HuH-7 (cell line): ENCODE measurements at places on chromosomes 16 and 17.

- no peak for DNase-seq
Observed at GRCh38 chr17:21213638-21214014, 335 bp downstream of the TMEM11 start.

GRCh38 chr16:68232335-68232734, 3.6 kb downstream of the ESRP2 start:
- no peak for DNase-seq

DNA sequence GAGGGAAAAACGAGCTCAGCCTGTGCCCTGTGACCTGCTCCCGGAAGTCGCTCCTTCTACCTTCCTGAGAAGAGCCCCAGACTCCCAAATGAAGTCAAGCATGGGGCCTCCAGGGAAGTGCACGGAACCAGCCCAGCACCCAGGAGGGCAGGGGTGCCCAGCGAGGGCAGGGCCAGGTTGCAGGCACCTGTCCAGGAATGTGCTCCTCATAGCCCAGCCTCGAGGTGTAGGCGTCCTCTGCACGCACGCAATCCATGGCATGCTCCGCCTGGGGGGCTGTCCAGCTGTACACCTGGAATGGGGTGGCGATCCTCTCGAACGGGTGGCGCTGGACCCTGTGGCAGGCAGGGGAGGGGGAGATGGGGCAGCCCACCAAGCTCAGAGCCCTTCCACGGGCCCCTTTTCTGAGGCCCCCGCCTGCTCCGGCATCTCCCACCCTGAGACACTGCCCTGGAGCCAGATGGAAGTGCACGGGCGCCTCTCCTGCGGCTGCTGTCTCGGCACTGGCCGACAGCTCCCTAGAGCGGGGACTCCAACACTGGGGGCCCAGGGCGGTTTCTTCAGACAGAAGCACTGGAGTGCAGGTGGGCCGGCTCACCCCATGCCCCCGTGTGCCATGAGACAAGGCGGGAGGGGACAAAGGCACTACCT, 10.9 kb downstream of the CLUH start:
- no peak for DNase-seq

DNA sequence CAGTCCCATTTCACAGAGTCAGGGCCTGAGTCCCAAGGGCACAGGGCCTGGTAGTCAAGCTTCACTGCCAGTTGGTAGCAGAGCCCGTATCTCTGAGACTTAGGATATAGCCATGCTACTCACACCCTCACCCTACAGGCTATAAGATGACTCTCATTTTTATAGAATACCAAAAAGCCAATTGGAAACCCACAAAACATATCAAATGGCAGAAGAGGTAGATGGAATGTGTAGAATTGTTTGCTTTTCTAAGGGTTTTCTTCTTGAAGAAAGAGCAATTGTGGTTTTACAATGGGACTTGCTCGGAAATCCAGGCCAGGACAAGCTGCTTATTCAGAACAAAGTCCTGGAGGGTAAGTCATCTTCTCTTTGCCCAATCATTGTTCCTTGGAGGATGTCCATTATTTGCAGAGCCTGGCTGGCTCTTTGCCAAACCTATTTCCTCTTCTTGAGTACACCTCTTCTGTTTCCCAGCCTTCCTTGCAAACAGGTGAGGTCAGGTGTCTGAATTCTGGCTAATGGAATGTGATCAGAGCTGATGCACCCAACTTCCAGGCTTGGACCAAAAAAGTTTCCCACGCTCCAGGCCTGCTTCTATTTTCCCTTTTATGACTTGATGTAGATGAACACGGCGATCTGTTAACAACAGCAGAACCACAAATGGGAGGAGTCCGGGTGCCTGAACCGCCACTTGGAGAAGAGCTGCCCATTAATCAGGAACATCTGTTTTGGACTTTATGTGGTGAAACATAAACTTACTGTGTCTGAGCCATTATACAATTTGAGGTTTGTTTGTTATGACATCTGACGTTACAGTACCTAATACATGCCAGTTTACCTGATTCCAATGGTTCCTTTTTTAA, 16.9 kb upstream of the CCL22 start:
- DNase-seq = no peak

GRCh38 chr16:25030420-25031131, 15.4 kb upstream of the ARHGAP17 start:
- no peak for DNase-seq

DNA sequence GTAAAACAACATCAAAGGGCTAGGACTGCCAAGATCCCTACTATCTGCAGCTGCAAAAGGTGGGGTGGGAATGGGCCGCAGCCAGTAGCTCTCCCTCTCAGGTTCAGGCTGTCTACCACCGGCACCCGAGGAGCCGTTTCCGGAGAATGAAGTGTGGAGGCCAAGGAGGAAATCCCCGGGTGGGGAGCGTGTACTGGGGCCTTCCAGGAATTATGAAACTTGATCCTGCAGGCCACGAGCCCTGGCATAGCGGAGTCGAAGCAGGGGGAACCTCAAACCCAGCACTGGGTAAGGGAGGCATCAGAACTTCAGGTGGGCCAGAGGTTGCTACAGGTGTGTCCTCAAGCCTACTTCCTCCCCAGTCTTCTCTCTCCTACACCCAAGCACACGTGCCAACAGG, 5.1 kb downstream of the INPP5K start:
- DNase-seq = no peak

GRCh38 chr17:35084987-35085386, 21.5 kb upstream of the RFFL start:
- DNase-seq = no peak

- DNase-seq = no peak
Observed at GRCh38 chr17:83189044-83190003, 109.9 kb downstream of the METRNL start.

GRCh38 chr17:79048826-79049755, 25.1 kb downstream of the C1QTNF1 start:
- DNase-seq = no peak

DNA sequence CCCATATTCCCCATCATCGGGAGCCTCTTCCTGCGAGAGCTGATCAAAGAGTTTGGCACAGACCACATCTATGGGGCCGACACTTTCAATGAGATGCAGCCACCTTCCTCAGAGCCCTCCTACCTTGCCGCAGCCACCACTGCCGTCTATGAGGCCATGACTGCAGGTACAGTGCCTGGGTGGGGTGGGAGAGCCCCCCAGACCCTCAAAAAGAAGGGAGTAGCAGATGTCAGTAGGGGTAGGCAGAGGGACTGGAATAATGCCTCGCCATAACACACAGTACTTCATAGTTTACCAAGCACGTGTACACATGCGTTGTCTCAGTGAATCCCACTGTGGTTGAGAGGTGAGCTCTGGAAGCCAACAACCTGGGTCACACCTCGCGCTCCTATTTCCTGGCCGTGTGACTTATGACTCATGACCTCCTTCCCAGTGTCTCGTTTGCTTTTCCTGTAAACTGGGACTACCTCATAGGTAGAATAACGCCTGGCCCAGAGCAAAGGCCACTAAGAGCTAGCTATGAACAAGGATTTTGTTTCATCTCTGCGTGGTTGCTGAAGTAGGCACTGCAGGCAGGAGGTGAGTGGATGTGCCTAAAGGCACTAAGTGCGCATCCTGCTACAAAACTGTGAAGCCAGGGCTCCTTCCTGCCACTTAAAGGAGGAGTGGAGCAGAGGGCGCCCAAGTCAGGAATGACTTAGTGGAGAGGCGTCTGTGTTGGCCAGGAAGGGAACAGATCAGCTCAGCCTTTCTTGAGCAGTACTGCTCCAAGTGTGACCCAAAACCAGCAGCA, 5.2 kb downstream of the NAGLU start:
- DNase-seq = peak; percentile 50

- DNase-seq = no peak
Observed at GRCh38 chr16:57791195-57791892, 10.9 kb downstream of the KIFC3 start.

- no peak for DNase-seq
Observed at GRCh38 chr16:27498916-27499658, 50.6 kb downstream of the GTF3C1 start.

DNA sequence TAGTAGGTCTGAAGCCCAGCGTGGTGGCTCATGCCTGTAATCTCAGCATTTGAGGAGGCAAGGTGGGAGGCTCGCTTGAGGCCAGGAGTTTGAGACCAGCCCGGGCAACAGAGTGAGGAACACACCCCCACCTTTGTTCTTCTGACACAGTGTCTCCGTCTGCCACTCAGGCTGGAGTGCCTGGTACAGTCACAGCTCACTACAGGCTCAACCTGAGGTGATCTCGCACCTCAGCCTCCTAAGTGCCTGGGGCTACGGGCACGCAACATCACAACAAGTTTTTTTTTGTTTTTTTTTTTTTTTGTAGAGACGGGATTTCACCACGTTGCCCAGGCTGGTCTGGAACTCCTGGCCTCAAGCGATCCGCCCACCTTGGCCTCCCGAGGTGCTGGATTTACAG, 6.7 kb upstream of the TLCD3A start:
- DNase-seq = no peak

GRCh38 chr17:27206447-27206846, 87.5 kb upstream of the WSB1 start:
- DNase-seq = peak; percentile 28

GRCh38 chr17:74798239-74798707, 22.1 kb upstream of the NAT9 start:
- no peak for DNase-seq

- DNase-seq = no peak
Observed at GRCh38 chr17:40937384-40937819, at the start of gene KRT23. TSS of gene KRT23 (minus strand) at chr17:40937646. CDS start at chr17:40936603, 1,043 bp downstream.

GRCh38 chr16:84278968-84279367, 15.7 kb upstream of the WFDC1 start:
- DNase-seq = no peak

DNA sequence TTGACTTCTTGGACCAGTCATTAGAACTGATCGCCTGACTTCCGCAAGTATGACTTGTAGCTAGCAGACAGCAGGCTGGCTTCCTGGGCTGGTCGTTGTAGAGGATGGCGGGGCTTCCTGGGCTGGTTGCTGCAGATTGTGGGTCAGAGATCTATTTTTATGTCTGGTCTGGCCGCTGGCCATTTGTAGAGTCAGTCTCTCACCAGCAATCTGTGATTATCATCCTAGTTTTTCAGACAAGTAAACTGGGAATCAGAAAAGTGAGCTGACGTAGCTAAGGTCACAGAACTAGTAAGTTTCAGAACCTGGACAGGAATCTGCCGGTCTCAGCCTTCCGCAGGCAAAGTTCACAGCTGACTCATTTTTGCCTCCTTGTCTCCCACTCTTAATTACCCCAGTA, 19.1 kb downstream of the GPR142 start:
- DNase-seq = no peak

DNA sequence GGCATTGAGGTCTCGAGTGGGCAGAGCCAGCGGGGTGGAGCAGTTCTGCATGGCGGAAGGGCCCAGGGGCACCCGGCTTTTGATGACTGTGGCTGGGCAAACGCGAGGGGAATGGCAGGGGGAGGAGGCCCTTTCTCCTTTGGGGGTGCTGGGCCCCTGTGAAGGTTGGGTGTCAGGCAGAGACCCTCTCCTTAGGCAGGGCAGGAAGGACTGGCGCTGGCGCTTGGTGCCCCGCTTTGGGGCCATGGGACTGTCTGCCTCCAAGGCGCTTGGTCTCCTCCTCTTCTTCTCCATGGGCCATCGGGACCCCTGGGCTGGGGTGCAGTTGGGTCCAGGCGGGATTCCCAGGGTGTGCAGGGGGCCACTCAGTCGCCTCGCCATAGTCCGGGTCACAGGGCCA, 12.8 kb upstream of the GFAP start:
- DNase-seq = no peak

DNA sequence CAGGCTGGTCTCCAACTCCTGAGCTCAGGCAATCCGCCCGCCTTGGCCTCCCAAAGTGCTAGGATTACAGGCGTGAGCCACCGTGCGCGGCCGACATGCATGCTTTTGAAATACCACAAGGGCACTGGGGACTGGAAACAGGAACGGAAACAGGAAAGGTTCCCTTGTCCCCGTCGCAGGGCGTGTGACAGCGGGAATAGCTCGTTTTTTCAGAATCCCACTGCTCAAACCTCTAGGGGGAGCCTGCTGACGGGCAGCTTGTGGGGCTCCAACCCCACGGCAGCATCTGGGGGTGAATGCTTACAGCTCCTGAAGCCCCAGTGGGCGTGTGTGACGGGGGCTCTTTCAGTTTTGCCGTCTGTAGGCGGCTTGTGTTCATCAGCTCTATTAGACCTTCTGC, 18.8 kb upstream of the ASGR2 start:
- no peak for DNase-seq

GRCh38 chr16:9860876-9861275, 321.4 kb downstream of the GRIN2A start:
- no peak for DNase-seq

- no peak for DNase-seq
Observed at GRCh38 chr17:8345052-8345690, 5.5 kb downstream of the ODF4 start.

DNA sequence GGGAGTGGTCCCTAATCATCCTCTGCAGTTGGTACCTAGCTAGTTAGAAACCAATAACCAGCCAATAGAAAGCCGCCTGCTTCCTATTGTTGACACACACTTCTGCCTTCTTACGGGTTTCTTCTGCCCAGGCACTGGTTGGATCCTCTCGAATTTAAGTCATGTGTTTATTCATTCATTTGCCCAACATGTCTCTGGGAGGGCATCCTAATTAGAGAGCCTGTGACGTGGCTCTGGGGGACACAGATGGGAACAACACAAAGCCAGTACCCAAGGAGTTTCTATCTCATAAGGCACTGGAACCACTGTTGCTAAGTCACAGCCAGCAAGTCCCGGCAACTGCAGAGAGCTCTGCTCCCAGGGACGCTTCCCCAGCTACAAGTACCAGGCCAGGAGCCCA, 300.7 kb upstream of the TNRC6C start:
- no peak for DNase-seq

DNA sequence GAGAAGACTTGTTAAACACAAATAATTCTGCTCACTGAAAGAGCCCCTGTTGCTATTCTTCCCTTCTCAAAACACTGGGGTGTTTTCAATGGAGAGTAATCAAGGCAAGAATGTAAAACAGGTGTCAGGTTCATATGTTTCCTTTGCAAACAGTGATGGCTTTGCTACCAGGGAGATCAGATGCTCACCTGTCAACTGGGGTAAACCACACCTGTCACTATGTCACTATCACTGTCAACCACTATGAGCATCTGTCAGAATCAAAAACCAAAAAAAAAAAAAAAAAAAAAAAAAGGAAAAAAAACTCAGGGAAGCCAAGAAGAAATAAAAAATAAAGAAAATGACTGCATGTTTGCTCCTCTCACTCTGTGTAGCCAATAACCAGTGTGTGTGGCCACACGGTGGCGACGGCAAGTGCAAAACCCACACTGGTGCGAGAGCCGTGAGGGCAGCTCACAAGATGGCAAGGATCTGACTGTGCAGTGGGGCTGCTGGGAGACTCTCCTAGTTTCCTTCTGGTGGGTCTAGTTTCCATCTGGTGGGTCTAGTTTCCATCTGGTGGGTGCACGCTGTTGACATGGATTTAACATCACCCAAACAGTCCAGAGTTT, 22.7 kb downstream of the USP22 start:
- no peak for DNase-seq

GRCh38 chr16:54928016-54928356, 2.7 kb upstream of the IRX5 start:
- DNase-seq = no peak

- DNase-seq = no peak
Observed at GRCh38 chr16:4535627-4536108, 2.9 kb downstream of the CDIP1 start.

DNA sequence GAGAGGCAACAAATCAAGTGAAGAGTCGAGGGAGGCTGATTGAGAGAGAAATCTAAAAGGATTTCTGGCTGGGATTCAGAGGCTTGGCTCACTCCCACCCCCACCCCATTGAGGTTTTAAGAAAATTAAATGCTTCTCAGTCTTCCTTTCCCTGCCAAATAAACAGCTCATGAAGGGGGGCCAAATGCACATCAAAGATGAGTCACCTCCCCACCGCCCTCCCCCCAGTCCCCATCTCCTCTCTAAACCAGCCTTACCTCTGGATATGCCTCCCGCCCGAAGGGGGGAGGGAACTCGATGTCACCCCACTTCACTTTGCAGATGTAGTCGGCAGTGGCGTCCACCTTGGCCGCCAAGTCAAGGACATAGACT, 11.6 kb downstream of the ACLY start:
- DNase-seq = no peak
